NCI-H1092 treated with DMSO at 0.1 percent for 48 hours (cell line): ENCODE measurements at places on chromosomes 3 and 15.

GRCh38 chr15:67744331-67745072 is 80.8 kb upstream of the SKOR1 start:
- no peak for DNase-seq

DNA sequence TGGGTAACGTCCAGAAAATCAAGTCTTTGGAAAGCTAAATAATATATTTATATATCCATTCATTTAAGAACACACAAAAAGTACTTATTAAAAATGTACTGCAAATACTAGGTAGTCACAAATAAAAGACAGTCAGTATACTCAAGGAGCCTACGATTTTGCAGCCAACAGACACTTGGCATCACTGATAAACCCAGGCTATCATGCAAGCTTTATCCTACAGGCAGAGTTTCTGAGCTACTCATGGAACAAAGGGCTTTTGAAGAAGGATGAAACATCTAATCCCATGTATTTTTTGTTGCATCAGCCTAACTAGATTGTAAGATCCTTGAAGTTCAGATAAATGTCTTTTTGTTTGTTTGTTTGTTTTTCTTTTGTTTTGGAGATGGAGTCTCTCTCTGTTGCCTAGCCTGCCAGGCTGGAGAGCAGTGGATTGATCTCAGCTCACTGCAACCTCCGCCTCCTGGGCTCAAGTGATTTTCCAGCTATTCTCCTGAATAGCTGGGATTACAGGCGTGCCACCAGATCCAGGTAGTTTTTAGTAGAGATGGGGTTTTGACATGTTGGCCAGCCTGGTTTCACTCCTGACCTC is 319.4 kb upstream of the MDFIC2 start:
- DNase-seq: no peak

- DNase-seq: no peak
These were observed 24.8 kb upstream of the TRIM59 start for GRCh38 chr3:160474416-160474838.

- no peak for DNase-seq
These were observed 8.3 kb downstream of the ITGA11 start for GRCh38 chr15:68423359-68424296.

- no peak for DNase-seq
These were observed 9.9 kb downstream of the RRP9 start for GRCh38 chr3:51931756-51932155.

- no peak for DNase-seq
These were observed 310.4 kb downstream of the ERC2 start for GRCh38 chr3:56157693-56158362.

DNA sequence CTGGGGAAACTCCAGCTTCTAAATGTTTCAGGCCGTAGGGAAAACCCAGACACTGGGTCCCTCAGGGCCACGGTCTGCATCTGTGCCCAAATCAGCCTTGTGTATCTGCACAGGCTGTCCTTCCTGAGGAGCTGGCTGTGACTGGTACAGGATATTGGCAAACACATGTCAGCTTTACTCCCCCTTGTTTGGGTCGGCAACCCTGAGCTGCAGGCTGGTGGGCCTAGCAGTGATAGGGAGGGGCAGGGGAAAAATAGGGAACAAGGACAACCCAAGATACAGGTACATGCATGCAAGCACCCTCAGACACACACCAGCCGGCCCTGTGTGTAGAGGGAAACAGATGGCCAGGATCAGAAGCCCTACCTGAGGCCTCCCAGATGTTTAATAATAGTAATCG is 28.7 kb upstream of the HCN4 start:
- DNase-seq: no peak

- no peak for DNase-seq
These were observed 790 bp downstream of the SKOR1 start for GRCh38 chr15:67825881-67826716.

- DNase-seq: peak; percentile 45
These were observed 315.7 kb upstream of the SLCO3A1 start for GRCh38 chr15:91537856-91538255.

DNA sequence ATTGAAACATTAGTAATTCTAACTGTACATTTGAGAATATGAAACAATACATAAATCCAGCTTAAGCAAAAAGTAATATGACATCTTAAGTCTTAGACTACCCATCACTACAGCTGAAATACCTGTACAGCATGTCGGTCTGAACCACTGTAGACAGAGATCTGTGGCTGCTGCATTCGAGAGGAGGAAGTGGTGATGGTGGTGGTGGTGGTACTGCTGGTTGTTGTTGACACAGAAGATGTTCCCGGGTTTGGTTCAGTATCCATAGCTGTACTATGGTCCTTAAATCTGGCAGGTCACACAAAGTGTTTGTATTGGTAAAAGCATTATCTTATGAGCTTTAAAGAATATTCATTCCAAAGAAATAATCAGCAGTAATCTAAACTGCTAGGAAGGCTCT is 2.9 kb downstream of the PHC3 start:
- no peak for DNase-seq

- DNase-seq: no peak
These were observed 27.2 kb downstream of the VEPH1 start for GRCh38 chr3:157475921-157476414.

GRCh38 chr3:24680214-24680967 is 185.7 kb upstream of the THRB start:
- DNase-seq: peak; percentile 24

DNA sequence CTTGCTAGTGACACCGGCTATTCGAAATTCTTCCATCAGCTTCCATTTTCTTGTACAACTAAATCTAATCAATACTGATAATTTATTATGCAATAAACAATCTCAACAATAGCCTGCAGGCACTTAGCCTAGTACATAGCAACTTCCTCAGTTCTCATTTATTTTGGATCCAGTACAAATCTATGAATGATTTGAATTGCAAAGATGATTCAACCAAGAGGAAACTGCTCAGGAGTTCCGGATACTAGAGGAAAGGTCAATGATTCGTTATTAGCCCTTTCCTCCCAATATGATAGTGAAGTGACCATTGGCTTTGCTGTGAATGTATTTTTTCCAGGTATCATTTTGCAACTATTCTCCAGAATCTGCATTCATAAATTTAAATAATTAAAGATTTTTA is 827.0 kb downstream of the CADM2 start:
- no peak for DNase-seq

GRCh38 chr3:80192936-80193335 is 425.1 kb upstream of the ROBO1 start:
- no peak for DNase-seq

- no peak for DNase-seq
These were observed 407.1 kb downstream of the LSAMP start for GRCh38 chr3:116037954-116038911.

DNA sequence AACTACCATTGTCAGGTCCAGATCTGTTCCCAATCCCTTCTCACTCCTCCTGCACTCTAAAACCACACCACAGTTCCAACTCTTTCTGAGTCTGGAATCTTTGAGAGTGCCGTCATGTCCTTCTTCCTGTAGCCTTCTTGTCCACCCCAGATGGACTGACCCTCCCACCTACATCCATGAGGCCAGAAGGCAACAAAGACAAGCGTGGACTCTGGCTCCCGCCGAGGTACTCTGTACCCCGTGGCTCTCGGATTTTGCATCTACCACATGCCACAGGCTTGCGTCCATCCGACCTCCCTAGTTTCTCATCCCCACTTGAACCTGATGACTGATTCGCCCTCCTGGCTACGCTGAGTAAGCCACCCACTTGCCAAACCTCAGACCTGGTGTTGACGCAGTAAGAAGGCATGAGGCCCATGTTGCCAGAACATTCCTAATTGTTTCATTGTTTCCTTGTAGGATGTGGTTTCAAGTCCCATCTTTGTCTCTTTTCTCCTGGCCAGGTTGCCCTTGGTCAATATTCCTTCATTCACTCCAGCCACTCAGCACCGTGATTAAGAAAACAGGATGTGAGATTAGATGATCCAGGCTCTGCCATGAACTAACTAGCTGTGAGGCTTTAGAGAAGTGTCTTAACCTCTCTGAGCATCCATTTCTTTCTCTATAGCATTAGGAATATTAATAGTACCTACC is 1.1 kb upstream of the ZBTB38 start:
- DNase-seq: no peak

DNA sequence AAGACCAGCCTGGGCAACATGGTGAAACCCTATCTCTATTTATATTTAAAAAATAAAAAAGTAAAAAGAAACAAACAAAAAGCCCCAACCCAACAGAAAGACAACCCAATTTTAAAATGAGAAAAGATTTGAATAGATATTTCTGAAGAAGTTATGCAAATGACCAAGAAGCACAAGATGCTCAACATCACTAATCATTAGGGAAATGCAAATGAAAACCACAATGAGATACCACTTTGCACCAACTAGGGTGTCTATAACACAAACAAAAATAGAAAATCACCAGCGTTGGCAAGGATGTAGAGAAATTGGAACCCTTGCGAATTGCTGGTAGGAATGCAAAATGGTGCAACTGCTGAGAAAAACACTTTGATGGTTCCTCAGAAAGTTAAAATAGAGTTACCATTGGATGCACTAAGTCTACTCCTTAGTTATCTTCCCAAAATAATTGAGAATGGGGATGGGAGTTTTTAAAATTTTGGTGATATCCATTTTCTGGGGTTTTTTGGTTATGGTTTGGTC is 45.8 kb upstream of the CCNB2 start:
- DNase-seq: no peak

DNA sequence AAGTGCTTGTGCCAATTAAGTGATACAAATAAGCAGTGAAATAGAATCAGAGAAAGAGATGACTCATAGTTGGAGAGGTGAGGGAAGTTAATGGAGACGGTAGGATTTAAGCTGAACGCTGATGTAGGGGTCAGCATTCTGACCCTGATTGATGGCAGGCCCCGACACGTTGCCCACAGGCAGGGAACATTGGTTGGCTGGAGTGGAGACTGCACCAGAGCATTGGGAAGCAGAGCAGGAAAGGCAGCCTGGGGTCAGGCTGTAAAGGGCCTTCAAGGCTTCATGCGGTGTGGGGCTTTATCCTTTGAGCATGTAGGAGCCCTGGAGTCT is 68.6 kb downstream of the DCUN1D1 start:
- no peak for DNase-seq

- no peak for DNase-seq
These were observed 80.2 kb downstream of the ADAMTS17 start for GRCh38 chr15:100261302-100262240.
